ENCODE measurements at places on chromosomes 16 and 17.
A peak's percentile ranks its signal among the peaks of the same experiment; 100 is the strongest.

GRCh38 chr16:67562918-67563707 lies 787 bp downstream of the CTCF start:
- DNase-seq, result peak; percentile 80

- no peak for DNase-seq
Measured at GRCh38 chr16:6725634-6726331, 606.9 kb upstream of the RBFOX1 start.

GRCh38 chr17:37301288-37301687 lies 74.5 kb upstream of the C17orf78 start:
- peak; percentile 13 for DNase-seq

DNA sequence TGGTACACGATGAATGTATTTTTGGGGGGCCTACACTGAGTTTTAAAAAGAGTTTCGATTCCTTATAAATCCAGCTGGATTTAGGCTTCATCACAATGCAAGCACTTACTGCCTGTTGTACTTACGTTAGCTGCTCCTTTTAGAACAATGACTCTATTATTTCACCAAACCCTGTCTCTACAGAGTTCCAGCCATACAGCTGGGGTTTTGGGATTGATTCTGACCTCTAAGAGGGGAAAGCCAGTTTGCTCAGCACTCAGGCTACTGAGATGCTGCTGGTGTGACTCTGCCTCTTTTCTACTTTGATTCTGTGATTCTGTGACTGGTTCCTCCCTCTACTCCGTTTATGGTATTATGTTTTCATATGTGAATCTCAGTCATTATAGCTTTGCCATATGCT lies 329.7 kb downstream of the ABCC12 start:
- no peak for DNase-seq

DNA sequence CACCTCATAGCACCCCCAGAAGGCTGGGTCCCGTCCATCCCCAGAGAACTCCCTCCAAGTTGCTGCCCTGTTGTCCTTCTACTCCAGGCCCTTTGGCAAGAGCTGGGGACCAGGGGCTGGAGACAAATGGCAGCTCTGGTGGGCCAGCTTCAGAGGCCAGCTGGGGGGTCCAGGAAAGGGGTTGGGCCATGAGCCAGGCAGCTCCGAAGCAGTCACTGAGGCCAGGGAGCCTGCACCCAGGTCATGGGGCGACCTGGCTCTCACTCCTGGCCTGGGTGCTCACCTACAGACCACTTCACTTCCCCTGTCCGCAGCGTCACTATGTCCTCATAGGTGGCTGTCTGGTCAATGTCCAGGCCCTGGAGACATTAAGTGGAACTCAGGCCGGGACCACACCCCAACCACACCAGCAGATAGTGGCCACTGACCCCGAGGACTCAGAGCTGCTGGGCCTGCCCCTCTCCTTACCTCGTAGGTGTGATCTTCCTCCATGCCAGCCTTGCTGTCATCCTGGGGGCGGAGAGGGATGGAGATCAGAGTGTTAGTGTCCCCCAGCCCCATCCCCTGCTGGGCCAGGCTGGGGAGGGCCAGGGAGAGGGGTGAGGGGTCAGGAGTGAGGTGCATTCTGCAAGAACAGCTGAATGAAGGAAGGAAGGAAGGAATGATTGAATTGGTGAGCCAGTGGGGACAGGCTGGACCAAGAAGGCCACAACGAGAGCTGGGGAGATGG lies 3.0 kb downstream of the CD79B start:
- no peak for DNase-seq

- no peak for DNase-seq
Measured at GRCh38 chr16:29151317-29151716, 166.5 kb downstream of the LAT start.

DNA sequence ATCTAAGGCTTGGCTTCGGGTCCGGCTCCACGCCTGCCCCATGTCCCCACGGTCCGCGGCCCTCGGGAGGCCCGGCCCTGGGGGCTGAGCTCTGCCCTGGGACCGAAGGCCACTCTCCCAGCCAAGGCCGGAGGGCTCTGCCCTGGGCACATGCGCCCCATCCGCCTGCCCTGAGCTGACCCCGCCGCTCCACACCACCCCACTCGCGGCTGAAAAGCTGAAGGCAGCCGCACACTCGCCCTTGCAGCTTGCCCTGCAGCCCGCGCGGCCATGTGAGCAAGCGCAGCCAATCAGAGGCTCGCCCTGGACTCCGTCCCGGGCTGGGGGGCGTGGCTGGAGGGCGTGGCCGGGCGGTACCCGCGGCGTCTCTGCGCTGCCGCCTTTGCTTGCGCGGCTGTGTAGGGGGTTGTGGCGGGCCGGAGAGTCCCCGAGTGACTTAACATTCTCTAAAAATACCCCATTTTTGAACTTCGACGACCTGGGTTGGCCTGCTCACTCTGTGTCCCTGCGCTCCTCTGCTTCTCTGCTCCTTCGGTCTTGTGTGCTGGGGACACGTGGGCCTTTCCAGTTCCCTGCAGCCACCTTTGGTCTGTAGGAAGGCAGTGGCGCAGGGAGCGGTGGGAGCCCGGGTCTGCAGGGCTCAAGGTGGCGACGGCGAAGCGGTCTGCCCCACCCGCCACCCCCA lies 8.8 kb upstream of the MAP2K3 start:
- peak; percentile 97 for DNase-seq

DNA sequence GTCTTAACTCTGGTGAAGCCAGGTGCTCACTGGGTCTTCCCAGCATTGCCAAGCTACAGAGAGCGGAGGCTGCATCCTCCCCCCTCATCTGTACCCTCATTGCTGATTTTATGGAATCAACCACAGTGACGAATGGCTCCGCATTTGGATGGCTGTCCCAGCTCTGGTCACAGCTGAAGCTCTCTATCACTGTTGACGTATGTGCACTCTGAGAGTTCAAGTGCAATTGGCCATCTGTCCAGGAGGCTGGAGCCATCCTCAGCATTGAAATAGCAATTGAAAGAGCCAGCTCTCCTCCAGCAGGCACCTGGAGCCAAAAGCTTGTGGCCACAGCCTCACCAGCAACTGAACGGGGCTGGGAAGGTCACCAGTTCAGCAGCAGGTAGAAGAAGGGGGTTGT lies 494.1 kb downstream of the TMEM114 start:
- no peak for DNase-seq

DNA sequence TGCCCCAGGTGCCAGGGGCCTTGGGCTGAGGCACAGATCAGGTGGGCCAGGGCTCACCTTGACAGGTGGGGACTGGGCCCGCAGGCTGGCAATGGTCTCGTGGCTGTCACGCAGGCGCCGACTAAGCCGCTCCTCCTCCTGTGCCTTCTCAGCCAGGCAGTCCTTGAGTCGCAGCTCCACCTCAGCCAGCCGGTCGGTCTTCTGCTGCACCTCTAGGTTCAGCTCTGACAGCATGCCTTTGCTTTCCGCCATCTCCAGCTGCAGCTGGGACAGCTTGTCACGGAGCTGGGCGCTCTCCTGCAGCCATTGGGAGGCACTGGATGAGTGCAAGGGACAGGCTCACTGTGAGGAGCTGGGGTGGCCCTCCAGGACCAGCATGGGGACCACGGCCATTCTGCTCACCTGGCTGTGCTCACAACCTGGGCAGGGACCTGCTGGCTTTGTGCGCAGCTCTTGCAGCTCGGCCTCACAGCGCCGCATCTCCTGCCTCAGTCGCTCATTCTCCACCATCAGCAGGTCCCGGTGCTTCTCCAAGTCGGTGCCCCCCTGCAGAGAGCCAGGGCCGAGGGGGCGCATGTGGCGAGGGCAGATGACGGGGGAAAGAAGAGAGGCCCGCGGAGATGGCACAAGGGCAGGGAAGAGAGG lies 31.0 kb downstream of the KIFC3 start:
- DNase-seq, result no peak

Measured in head of caudate nucleus (tissue), 42 donors.